ENCODE measurements at places on chromosomes 16 and 17. TPM values are rescaled to one million over a fixed set of nuclear protein-coding genes. Genes with fewer than 3 reads are reported as not detected.

Gene GPR179
- total RNA-seq = 0.02 TPM

Gene DNAI2
- total RNA-seq = 0.12 TPM

Gene TMEM114
- not detected for total RNA-seq

Gene KRT20
- total RNA-seq = not detected

Gene SLC16A6
- total RNA-seq = 0.96 TPM

Gene BIRC5
- total RNA-seq = 117 TPM

Gene HCFC1R1
- 26.8 TPM for total RNA-seq

Gene RDM1
- 21.6 TPM for total RNA-seq

Gene ICAM2
- 41.9 TPM for total RNA-seq

All from activated naive CD4-positive, alpha-beta T cell treated with anti-CD3 and anti-CD28 coated beads for 36 hours (primary cell).